Left forelimb (tissue), 1 donor: ENCODE measurements at places on chromosomes 7 and 10.

DNA sequence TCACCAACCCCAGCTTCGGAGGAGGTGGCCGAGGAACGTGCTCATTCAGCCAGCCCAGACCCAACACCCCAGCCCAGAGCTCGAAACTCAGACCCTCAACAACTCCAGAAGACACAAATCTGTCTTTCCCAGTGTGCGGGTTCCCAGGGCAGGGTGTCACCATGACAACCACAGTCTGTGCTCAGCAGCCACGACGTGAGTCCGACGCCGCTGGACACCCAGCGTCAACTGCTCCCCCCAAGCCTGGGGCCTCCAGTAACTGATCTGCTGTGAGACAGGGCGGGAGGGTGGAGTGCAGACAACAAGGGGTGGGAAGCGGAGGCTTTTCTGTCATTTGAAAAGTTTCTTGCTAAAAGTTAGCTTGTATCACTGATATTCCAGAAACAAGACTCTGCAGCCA is 167.2 kb downstream of the MAD1L1 start:
- DNase-seq: no peak

GRCh38 chr7:11957956-11958355 is 126.0 kb upstream of the THSD7A start:
- no peak for DNase-seq

GRCh38 chr7:69448071-69448470 is 150.2 kb upstream of the AUTS2 start:
- no peak for DNase-seq

DNA sequence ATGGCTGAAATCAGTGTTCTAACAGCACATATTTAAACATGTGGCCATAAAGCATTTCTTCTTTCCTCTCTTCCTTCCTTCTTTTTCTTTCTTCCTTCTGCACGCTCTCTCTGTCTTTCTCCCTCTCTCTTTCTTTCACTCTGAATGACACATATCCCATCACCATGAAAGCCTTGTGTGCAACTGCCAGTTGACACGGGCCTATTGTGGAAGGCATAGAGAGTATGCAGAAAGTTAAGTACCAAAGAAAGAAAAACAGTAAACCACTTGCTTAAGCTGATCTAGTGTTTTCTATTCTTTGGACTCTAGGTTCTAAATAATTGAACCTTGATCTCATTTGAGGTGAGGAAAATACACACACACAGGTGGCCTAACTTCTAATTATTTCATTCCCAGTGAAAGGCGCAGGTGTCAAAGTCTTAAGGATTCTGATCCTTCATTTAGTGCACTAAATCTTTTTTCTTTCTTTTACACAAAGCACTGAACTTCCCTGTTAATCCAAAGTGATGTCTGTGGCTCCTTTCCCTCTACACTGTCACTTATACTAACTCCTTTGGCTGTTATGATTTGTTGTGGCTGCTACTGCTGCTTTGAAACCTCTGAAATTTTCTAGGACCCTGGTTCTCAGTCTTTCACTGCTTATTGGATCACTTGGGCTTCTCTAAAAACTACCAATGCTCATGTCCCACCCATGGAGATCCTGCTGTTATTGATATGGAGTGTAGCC is 17.7 kb downstream of the DKK1 start:
- DNase-seq: no peak

DNA sequence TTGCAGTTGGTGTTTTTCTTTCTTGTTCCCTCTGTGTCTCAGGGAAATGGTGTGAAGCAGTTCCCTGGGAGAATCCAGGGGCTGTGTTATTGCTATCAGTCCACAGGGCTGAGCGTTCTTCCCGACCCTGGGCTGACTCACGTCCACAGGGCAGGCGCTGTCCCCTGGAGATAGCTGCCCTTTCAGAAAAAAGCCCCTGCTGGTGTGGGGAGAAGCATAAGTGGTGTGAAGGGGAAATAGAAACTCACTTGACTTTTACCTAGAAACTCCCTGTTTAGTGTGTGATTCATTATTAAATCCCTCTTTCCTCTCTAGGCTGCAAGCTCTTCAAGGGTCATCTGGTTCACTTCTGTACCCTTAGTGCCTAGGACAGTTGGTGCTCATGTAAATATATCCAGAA is 63.3 kb upstream of the SMNDC1 start:
- no peak for DNase-seq
